ENCODE measurements at places on chromosomes 1 and 21.
A peak's percentile ranks its signal among the peaks of the same experiment; 100 is the strongest.

- DNase-seq, result no peak
Measured at GRCh38 chr1:187009320-187009719, 180.6 kb downstream of the PLA2G4A start.

DNA sequence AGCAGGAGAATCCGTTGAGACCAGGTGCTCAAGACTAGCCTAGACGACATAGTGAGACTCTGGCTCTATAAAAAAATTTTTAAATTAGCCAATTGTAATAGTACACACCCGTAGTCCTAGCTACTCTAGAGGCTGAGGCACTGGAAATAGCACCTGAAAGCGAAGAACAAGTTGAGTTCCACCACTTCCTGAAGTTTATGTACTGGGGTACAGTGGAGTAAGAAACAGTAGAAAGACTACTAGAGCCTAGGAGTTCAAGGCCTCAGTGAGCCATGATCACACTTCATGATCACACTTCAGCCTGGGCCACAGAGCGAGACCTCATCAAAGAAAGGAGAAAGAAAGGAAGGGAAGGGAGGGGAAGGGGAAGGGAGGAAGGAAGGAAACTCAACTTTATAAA lies 19.8 kb downstream of the RSBN1 start:
- no peak for DNase-seq

DNA sequence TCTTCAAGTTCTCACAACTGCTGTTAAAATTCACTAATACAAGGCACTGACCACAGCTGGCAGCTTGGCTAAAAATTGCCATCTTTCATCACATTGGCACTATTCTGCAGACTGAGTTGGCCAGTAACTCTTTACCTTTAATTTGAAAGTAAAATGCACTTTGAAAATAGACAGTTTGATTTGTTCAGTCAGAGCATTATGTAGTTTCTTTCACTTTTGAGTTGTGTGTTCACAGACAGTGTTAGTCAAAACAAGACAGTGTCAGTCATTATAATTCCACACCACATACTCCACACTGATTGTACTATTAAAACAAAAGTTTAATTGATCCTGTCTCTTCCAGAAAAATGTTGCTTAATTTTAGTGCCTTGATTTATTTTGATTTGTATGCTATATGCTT lies 160.7 kb downstream of the SDCCAG8 start:
- no peak for DNase-seq

DNA sequence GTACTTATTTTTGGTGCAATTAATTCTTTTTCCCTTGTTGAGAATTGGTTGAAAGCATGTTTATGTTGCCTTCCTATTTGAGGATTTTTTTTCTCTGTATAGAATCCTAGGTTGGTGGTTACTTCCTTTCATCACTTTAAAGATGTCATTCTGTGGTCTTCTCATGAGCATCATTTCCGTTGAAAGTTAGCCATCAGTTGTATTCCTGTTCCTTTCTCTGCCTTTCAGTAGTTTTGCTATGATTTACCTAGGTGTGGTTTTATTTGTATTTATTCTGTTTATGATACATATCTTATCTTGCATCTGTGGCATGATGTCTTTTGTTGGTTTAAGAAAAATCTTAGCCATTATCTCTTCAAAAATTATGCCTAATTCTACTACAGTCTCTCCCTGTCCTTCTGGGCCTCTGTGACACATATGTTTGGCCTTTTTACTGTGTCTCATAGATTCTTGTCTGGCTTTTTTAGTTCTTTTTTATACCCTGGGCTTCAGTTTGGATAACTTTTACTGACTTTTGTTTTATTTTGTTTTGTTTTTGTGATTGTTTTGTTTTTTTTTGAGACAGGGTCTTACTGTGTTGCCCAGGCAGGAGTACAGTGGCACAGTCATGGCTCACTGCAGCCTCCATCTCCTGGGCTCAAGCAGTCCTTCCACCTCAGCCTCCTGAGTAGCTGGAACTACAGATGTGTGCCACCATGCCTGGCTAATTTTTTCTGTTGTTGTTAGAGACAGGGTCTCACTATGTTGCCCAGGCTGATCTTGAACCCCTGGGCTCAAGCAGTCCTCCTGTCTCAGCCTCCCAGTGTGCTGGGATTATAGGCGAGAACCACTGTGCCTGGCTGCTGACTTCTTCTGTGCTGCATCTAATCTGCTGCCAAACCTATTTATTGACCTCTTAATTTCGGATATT lies 24.1 kb downstream of the PTGFRN start:
- DNase-seq, result no peak

- DNase-seq, result peak; percentile 31
Measured at GRCh38 chr1:59506952-59507351, 210.1 kb downstream of the FGGY start.

GRCh38 chr1:245019910-245020486 lies 134.8 kb upstream of the KIF26B start:
- no peak for DNase-seq

DNA sequence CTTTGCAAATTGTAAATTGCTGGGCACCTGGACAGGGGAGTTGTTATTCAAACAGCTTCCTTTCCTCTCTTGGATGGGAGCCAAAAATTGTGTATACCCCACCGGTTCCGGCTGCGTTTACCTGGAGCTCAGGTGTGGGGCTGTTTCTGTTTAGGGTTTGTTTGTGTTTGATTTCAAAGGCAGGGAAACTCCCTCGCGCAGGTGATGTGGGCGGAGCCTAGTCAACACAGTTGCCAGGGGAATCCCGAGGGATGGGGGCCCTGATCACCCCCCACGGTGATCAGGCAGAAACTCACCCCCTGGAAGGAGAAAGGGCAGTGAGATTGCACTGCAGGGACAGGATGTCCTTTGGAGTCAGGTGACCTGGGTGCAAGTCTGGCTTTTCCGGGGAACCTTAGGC lies 28.3 kb downstream of the CDCP2 start:
- no peak for DNase-seq

DNA sequence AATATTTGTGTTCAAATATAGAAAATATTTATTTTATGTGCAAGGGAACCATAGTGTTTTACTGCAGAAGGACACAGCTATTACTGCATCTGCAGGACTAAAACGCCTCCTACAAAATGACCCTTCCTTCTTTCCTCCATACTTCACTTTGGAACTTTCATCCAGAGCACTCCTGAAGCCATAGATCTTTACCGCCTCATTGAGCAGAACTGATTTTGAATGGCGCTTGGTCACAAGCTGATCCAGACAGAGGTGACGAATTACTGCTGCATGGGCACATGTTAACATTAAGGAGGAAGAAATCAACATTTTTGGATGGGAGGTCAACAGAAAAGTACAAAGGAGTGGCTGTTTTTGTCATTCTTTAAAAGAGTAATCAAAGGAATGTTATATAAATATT lies 931.6 kb downstream of the NCAM2 start:
- DNase-seq, result no peak

- no peak for DNase-seq
Measured at GRCh38 chr1:100578201-100578600, 40.3 kb downstream of the GPR88 start.

DNA sequence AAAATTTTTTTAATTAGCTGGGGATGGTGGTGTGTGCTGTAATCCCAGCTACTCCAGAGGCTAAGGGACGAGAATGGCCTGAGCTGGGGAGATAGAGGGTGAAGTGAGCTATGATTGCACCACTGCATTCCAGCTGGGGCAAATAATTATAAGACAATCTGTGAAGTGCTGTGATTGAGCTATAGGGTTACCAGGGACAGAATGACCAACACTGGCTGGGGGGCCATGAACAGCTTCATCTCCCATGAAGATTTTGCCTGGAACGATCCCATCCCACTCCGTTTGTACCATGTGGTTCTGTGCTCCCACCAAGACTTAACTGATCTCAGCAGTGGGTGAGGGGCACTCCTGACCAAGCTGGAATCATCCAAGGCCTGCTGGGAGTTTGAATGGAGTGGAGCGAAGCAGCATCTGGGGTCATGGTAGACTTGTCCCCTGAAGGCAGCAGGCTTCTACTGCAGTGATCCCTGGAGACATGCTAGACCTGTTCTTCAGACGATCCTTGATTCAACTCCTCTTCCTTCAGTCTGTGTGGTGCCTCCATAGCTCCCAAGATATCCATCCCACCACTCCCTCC lies 53.6 kb upstream of the CTPS1 start:
- no peak for DNase-seq
